ENCODE measurements at places on chromosomes 5 and 9.

DNA sequence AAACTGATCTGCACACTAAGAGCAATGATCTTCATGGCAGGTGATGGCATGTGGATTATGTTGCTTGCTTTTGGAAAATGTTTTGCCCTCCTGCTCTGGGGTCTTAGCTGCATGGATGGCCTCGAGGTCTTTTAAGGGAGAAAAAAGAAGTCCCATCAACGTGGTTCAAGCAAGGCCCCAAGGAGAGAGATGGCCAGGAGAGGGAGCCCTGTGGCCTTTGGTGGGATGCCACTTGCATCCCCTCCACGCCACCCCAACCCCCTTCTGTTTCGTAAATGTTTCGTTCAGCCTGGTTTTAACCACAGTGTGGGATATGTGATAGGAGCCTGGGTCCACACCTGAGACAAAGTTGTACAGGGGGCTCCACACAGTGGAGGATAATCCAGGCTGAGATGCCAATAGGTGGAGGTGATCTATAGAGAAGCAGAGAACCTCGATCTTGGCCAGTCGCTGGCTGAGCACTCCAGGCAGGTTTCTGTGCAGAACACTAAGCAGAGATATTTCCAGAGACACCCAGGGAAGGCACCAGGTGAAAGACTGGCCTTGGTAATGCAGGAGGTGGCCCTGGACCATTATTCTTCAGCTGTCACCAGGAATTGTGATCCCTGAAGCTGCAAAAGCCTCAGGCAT, 25.8 kb upstream of the FRRS1L start:
- peak; percentile 51 for DNase-seq

DNA sequence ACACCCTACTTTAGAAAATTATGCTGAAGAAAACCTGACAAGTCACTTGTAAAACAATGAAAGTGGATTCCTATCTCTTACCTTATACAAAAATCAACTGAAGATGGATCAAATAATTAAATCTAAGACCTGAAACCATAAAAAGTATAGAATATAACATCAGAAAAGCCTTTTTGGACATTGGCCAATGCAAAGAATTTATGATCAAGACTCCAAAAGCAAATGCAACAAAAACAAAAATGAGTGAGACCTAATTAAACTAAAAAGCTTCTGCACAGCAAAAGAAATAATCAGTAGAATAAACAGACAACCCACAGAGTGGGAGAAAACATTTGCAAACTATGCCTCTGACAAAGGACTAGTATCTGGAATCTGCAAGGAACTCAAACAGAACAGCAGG, 303.0 kb upstream of the CDH9 start:
- no peak for DNase-seq

GRCh38 chr5:16253856-16254255, 74.3 kb upstream of the MARCHF11 start:
- no peak for DNase-seq

- no peak for DNase-seq
Observed at GRCh38 chr5:39948341-39948740, 523.6 kb upstream of the DAB2 start.

DNA sequence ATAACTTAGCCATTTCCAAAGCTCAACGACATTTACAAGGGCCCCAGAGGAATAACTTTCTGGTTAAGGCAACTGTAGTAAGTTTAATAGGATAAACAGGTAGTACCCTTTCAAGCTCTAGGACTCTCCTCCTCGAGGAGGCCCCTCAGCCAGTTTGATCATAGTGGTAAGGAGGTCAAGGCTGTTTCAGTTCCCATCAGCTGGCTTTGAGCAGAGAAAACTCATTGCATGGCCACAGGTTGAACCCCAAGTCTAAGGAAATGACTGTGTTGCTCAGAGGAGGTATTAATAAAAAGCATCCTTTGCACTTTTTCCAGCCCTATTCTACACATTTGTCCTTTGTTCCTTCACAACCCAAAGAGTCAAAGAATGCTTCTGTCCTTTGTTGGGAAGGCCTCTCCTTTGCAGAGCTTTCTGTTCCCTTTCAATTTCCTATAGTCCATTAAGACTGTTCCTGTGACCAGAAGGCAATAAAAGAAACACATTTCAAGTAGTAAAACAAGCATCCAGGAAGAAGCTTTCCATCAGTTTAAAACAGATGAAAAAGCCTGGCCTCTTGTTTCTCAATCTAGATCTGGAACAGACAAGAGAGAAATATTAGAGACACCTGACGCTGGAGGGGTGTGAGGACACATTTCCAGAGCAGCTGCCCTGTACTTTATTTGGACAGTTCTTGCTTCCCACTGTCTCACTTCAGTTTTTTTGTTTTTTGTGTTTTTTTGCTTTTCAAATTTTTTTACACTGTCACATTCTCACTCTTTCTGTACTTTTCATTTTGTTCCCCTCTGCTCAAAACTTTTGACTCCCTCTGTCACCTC, 54.1 kb downstream of the PRRC1 start:
- DNase-seq: no peak

DNA sequence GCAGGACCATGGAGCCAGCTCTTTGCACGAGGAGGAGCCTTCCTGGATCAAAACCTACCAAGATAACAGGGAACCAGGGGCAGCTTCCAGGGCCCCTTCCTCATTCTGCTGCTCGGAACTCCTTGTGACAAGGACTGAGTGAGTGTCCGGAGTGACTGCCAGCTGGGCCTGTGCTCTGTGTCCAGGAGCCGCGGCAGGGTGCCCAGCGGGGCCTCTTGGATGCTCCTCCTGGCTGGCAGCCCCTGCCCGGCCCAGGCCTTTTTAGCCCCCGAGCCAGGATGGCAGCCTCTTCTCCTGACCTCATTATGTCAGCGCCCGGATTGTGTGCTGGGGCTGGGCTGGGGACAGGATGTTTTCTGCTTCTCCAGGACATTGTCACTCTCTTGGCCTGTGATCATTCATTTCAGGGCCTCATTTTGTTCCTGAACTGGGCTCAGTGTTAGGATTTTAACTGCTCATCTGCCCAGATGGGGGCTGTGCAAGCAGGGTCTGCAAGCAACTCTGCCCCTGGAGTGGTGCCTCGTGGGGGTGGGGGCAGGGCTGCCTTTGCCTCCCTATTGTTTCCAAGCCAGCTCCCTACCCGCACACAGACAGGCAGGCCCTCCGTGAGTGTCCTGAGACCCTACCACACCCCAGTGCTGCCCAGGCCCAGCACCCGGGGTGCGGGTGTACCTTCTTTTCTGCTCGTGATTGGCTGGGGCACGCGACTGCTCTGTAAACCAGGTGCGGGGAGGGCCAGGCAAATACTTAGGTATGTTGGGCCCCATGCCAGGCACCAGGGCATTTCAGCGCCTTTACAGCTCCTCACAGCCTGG, 161.6 kb downstream of the COL23A1 start:
- DNase-seq: no peak
